ENCODE measurements at places on chromosomes 7 and 10.

- DNase-seq = no peak
Observed at GRCh38 chr10:50585921-50586739, 37.6 kb downstream of the SGMS1 start.

DNA sequence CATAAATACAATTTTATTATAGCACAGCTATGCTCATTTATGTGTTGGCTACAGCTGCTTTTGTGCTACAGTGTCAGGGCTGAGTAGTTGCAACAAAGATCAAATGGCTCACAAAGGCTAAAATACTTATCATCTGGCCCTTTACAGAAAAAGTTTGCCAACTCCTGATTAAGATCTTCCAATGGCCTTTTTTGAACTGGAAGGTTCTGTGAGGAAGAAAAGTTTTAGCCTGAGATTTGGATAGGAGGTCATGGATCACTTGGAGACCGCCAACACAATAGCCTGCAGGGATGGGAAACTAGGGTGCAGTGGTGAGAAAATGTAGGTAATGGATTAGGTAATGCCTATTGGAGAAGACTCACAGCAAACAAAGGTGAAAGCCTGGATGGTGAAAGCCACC, 169.8 kb downstream of the NOC3L start:
- DNase-seq = no peak

GRCh38 chr10:94355841-94356240, 6.9 kb downstream of the NOC3L start:
- DNase-seq = no peak

DNA sequence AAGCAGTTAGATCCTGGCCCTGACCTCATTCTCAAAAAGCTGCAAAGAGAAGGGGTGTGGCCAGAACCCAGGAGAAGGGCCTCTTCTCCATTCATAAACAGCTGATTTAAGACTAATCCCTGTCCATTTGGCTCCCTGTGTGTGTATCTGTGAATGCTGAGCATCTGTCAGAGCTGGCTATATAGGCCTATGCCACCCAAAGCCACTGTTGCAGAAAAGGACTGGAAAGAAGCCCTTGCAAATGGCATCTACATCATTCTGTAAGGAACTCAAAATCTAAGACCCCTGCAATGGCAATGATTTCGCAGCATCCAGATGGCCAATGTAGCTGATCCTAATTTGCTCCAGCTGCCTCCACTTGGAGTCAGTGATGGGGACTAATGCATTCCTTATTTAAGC, 384.5 kb downstream of the KCNMA1 start:
- DNase-seq = no peak

DNA sequence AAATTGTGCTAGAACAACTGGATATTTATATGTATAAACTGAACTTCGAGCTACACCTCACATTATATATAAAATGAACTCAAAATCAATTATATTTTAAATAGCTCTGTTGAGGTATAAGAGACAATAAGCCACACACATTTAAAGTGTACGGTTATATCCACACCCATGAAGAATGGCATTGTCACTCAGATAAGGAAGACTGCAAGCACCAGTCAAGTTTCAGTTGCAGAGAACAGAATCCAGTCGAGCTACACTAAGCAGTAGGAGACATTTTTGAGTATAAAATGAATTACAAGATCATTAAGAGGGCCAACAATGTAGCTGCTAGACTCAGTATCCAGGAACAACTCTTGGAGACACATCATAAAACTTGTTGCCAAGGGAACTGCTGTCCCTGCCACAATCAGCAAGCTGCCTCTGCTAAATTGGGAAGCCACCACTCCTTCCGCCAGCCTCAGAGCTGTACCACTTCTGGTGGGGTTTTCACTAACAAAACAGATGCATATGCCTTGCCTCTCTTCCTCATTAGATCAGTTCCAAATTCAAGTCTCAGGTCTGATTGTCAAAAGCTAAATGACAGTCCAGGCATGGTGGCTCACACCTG, 19.6 kb upstream of the GPNMB start:
- no peak for DNase-seq

GRCh38 chr10:132489053-132489703, 48.4 kb upstream of the INPP5A start:
- no peak for DNase-seq

DNA sequence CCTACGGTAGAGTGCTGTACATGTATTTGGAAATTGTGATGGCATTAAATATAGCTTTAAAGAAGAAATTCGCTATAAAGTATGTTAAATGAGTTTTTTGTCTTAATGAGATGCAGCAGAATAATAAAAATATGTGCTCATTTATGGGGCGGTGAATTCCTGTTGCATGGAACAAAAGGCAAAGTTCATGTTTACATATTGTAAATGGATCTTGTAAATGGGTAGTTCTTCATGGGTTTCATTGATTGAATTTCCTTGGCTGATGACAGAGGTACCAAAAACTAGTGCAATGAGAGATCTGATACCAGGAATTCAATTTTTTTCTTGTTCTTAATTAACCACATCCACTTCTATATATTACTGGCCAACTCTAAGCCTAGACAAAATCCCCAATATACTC, 284.2 kb downstream of the SUGCT start:
- DNase-seq = no peak

DNA sequence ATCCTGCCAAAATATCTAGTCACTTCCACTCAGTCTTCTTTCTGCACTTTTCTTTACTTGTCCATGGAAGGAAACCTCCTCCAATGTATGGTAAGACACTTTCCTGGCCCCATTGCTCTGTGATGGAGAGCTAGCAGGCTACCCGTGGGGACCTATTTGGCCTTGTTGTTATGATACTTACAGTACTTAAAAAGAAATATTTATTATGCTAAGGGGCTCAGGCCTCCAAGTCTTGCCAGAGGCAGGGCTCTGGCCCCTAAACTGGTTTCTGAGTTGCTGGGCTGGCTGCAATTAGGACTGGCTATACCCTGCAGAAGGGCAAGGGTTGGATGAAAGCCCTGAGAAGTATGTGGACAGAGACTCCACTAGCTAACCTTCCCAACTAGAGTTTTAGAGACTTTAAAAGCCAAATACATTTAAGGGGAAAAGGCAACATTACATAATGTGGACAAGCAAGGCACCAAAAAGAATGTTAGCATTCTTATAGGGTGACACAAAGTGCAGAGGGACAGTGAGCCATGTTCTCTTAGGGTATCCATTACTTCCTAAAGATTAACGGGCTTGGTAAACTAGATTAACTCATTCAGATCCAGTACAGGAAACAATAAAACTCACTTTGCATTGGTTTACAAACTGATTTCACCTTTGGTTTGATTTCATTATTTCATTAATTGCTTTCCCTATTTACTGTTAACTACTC, 84.9 kb upstream of the INHBA start:
- no peak for DNase-seq

GRCh38 chr10:10530313-10530712, 487.4 kb upstream of the CELF2 start:
- DNase-seq = no peak

GRCh38 chr10:113486531-113486930, 66.3 kb upstream of the HABP2 start:
- DNase-seq = no peak
